ENCODE measurements at places on chromosomes 1 and 21.

DNA sequence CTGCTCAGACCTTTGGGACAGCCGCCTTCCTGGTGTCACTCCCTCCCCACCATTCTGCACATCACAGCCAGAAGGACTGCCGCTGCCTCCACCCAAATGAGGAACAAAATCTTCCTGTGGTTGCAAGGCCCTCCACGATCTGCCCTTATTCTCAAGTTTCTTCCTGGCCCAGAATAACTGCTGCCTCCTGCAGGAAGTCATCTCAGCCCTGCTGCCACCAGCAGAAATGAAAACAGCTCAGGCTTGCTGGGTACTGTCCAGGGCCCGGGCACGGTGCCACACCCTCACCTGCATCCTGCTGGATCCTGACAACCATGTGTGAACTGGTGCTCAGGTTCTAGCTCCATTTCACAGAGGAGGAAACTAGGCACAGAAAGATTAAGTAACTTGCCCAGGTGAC, 2.8 kb downstream of the CLDN19 start:
- DNase-seq, result peak; percentile 59

- no peak for DNase-seq
Measured at GRCh38 chr1:247452447-247453039, 5.4 kb downstream of the OR2B11 start.

- DNase-seq, result no peak
Measured at GRCh38 chr1:6472391-6472790, 6.4 kb upstream of the TNFRSF25 start.

DNA sequence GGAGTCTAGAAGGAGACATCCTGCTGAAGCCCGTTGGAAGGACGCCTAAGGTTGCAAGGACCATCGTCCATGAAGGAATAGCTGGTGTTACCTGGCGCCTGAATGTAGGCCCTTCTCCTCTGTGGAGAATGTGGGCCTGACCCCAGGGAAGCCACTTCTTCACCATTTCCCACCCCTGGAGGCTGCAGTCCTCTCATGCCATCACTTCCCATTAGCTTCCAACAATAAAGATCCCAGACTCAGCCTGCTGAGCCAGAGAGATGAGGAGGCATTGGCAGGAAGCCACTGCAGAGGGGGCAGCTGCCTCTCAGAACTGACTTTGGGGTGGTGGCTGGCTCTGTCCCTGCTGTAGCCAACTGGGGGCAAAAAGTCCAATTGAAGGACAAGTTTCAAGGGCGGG, 21.3 kb upstream of the KCNE2 start:
- no peak for DNase-seq

DNA sequence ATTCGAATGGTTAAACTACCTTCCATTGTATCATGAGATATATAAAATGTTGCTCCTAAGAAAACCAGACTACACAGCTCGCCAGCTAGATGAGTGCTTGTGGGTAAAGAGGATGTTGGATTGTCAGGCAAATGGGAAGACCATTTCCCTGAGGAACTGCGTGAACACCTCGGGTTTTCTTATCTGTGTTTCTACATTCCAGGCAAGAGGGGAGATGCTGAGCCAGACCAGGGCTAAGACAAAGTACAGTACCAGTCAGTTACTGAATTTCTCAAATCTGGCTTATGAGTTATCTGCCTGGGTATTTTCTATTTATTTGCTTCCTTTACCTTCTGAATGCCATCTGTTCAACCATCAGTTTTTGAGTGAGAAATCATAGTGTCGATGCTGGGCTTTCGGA, 170.8 kb downstream of the PLA2G4A start:
- no peak for DNase-seq

- no peak for DNase-seq
Measured at GRCh38 chr1:188228623-188229022, 1399.9 kb downstream of the PLA2G4A start.

GRCh38 chr1:175152006-175152652, 40.4 kb downstream of the KIAA0040 start:
- peak; percentile 75 for DNase-seq

DNA sequence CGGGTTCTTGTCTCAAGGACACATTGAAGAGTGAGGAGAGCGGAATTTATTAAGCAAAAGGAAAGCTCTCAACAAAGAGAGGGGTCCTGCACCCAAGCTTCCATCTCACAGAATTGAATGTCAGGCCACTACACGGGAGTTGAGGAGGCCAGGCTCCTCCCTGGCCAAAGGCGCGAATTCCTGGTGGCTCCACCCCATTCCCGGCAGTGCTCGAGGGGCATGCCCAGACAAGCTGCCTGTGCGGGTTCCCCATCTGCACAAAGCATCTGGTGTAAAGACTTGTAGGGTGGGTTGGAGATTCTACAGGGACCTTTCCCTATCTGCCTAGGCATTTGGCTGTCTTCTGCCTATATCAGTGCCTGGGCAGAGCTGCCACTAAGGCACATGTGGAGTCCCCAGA, 648.5 kb upstream of the PKN2 start:
- no peak for DNase-seq
